ENCODE measurements at places on chromosomes 2 and 18.

- no peak for DNase-seq
Measured at GRCh38 chr2:112035786-112036185, 19.3 kb upstream of the TMEM87B start.

DNA sequence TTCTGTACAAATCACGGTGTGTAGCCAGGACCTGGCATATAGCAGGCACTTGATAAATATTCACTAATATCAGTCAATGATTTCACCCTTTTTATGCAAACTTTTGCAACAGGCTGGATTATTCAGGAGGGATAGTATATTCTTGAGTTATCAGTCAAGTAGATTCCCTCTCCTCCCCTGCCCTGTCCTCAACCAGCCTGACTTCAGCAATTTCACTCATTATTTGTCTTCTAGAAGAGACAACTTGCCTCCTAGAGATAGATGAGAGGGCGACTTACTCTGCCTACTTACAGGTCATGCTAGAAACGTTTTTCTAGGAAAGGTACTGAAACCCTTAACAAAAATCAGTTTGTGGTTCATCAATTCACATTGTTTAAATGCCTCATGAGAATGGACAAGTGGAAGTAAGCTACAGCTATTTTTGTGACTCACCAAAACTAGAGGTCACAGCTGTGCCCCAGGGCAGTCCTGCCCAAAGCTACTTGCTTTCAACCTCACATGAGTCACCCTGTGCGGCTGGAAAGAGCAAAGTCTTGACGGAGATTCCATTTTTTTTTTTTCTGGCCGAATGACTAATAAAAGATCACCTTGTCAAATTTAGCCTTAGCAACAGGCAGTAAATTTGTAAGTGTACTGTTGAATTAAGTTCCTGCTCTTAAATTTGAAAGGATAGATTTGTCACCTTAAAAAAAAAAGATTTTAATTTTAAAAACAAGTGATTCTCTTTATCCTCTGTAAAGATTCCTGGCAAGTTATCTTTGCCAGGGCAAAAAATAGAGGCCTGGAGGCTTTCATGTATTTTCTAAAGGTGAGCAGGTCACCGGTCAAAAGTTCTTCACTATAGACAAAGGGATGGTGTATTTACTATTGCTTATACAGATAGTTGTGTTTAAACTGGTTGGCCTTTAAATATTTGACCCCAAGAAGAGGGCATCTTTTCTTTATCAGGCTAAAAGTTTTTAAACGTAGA is 109.0 kb upstream of the SLC35G4 start:
- no peak for DNase-seq

- no peak for DNase-seq
Measured at GRCh38 chr18:55387139-55387984, 200.6 kb downstream of the TCF4 start.

DNA sequence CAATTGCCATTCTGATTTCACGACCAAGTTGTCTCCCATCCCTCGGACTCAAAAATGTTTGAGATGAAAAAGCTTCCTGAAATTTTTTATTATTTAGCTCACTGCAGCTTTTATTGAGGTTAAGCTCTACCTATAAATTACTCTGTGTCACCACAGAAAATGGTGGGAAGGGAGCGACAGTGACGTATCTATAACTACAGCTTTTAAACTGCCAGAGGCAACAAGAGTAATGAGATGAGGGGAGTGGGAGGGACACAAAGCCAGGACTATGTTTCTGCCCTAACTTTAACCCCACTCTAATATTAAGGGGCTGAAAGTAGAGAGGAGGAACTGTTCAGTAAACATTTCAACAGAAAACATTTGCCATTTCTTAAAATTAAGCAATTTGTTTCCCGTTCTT is 37.4 kb downstream of the SMAD2 start:
- DNase-seq = no peak

- no peak for DNase-seq
Measured at GRCh38 chr18:23354625-23355024, 98.5 kb upstream of the RIOK3 start.

Measured in iPS DF 6.9 (cell line).